Stimulated activated CD8-positive, alpha-beta memory T cell treated with anti-CD3 and anti-CD28 coated beads, Interleukin-4, amount 100 ng/mL, for 1 hour (primary cell): ENCODE measurements at places on chromosomes 3 and 15.

DNA sequence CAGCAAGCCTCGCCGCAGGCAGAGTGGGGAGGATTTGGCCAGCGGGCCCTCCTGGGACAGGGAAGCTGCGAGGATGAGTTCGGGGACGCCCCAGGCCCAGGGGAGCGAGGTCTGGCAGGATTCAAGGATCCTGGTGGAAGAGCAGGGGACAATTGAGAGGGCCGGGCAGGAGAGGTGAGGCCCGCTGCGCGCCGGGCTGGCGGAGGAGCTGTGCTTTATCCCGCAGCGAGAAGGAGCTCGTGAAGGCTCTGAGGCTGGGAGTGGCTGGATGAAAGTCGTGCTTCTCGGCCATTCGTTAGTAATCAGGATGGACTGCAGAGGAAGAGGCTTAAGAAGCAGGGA lies 3.6 kb downstream of the SLC51A start:
- no peak for DNase-seq

DNA sequence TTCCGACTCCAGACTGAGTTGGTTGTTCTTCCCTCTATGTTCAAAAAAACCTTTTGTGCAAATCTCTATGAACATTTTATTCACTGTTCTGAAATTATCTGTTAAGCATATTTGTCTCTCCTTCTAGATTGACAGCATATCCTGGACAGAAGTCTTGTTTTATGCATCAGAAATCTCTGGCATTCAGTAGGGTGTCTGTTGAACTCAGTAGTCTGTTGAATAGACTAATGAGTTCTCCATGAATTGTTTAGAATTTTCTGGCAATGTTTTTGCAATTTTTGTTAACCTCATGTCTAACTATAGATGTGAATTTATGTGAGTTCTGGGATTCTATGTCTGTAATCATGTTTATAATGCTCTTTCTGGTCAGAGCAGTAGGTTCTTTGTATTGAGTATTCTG lies 222.5 kb upstream of the KCNMB2 start:
- DNase-seq, result no peak

- DNase-seq, result no peak
Observed at GRCh38 chr3:183339461-183340086, 86.5 kb downstream of the B3GNT5 start.

- no peak for DNase-seq
Observed at GRCh38 chr3:73136941-73137340, 75.5 kb downstream of the EBLN2 start.

GRCh38 chr15:100880139-100880896 lies 687 bp downstream of the ALDH1A3 start:
- no peak for DNase-seq

GRCh38 chr3:52843108-52843865 lies 8.5 kb upstream of the MUSTN1 start:
- DNase-seq, result no peak

- no peak for DNase-seq
Observed at GRCh38 chr3:32685543-32686185, 676 bp downstream of the CNOT10 start.

DNA sequence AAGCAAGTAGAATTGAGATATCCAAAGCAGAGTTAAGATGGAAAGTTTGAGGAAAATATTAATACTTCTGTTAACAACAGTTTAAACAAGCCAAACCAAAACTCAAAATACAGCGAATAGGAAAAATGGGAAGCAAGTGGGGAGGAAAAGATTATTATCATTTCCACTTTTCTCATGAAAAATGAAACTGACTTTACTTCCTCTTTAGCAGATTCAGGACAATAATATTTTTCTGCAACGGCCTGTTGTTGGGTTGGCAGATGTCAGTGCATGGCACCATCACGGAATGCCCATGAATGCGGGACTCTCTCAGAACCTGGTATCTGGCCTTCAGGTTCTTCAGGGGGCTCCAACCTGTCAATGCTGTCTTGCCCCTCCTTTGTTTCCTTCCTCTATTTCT lies 11.1 kb downstream of the ANKUB1 start:
- no peak for DNase-seq

DNA sequence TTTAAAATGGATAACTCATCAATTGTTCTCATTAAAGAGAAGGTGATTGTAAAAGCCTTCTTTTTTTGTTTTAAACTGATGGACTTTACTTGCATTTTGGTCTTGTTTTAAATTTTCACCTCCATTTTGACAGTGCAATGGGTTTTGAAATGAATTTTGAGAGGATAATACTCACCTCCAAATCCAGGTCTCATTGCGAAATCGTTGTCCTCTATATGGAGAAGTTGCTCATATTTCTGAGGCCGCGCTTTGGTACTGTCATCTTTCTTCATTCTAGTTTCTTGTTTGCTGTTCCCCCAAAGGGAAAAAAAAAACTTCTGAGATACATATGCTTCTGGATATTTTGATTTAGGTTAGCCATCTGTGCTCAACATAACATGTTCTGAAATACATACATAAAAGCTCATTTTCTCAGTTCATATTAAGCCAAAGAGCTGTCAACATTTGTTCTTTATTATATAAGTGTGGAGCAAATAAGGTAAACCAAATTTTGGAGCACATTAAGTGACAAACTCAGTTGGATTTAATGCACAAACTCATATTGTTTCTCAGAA lies 9.6 kb downstream of the GABRR3 start:
- no peak for DNase-seq

DNA sequence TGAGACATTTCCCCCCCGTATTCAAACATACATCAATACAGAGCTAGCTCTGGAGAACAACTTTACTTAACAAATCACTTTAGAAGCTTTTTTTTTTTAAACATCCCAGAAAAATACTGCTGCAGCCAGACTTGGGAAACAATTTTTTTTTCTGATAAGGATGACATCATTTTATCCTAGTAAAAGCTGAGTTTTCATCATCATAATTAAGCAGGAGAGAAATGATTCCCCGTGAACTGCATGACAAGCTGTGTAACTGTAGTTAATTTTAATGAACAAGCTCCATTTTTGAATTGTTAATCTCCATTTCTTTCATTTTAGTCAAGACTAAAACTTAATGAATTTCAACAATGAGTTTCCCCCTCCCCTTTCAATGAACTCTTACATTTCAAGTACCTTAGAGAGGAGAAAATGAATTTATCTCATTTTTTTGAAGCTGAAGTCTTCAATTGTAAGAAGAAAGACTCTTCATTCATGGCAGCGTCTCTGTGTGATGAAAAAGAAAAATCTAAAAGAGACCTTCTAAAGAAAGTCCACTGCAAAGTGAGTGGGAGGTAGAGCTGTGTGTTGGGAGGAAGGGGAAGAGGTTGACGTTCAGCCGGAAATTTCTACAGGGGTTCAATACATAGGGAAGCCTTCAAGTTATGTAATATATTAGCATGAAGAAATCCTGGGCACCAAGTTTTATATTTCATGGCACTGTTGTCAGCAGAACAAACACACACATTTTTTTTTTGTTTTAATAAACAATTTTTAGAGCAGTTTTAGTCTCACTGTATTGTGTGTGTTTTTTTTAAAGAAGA lies 31.7 kb downstream of the HES1 start:
- DNase-seq, result no peak

DNA sequence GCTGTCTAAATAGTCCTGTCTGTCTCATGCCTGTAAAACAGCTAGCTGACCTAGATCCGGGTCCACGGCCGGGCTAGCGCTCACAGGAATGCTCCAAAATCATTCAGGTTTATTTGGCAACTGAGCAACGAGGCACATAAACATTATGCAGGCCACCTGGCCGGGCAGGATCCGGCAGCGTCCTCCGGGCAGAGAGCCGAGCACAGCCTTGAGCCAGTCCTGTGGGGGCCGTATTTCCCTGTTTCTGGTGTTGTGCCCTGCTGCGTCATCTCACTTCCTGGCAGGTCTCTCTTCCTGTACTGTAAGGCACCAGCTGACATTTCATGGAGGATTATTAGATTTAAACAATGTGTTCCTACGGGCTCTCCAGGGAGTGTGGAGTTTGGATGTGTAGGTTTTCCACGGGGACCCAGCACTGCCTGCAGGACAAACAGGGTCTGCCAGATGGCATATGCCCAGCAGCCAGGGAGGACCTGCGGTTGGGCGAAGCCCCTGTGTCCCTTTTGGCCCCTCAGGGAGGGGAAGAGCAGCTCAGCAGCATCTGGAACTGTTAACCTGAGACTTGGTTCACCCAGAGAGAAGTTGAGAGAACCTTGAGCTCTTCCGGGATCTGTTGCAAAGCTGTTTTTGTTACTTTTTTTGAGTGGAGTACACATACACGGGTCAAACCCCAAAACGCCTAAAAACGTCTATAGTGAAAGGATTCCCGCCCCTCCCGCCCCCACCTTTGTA lies 16.6 kb upstream of the LRRK1 start:
- DNase-seq, result no peak

DNA sequence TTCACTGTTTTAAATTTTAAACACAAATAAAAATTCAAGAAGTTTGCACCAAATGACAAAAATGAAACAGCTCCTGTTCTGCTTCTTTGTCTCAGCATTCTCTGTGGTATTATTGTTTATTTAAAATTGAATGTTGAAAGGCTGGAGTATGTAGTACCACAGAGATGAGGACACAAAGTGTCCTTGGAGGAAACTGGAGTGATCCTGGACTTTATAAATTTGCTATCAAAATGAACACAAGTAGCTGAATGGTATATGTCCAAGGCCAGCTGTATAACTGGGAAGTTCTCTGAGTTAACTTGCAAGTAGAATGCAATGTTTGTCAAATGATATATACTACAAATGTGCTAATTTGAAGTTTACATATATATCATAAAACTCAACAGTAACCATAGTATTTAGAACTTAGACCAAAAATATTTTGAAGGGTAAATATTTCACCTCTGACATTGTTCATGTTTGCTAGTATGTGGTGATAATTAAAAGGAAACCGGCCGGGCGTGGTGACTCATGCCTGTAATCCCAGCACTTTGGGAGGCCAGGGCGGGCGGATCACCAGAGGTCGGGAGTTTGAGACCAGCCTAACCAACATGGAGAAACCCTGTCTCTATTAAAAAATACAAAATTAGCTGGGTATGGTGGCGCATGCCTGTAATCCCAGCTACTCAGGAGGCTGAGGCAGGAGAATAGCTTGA lies 12.3 kb downstream of the BTLA start:
- no peak for DNase-seq

- DNase-seq, result no peak
Observed at GRCh38 chr3:37423825-37424224, 249.4 kb upstream of the LRRFIP2 start.

- no peak for DNase-seq
Observed at GRCh38 chr3:98551754-98552153, 20.0 kb downstream of the GPR15 start.

DNA sequence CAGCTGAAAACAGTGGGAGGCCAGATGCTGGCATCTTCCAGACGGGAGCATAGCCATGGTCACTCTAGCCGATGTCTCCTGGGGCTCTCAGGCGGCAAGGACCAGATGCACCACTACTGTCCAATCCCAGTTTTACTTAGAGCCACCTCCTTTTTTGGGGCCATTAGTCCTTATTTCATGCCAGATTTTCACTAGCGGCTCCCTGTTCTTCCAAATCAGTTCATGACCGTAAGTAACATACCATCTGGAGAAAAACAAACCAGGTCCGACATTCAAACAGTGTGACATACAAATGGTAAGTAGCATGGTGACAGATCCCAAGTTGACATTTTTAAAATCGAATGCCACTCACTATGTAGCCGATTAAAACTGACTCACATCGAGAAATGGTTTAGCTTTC lies 4.1 kb upstream of the MAP6D1 start:
- DNase-seq, result no peak

DNA sequence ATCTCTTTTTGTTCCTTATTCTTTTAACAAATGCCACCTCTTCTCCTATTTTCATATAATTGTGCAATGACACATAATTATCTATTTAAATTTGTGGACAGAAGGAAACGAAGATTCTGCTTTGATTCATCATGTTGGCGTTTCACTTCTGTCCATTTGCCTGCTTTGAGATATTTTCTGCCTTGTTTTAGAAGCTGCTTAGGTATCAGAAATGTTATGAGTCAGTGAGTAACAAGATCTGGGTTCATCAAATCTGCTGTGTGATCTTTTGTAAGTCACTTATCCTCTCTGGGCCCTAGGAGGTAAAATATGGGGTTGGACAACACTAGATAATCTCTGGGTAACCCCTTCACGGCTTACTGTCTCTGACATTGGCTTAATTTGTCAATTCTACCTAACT lies 7.3 kb upstream of the MINDY4B start:
- no peak for DNase-seq

DNA sequence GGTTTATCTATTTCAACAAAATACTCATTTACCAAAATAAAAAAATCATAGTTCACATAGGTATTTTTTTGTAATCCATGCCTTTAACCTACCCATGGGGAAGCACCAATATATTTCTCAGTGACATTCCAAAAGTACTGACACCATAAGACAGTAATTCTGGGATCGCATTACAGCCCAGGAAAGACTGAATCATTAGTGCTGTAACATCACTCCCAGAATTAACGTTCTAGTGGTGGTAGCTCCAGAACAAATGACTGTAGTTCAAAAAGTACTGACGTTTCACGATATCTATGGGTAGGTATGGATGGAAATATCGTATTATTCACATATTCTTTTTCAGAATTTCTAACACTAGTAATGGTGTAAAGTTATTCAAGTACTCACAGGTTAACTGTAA lies 54.3 kb upstream of the NEK10 start:
- DNase-seq, result no peak

DNA sequence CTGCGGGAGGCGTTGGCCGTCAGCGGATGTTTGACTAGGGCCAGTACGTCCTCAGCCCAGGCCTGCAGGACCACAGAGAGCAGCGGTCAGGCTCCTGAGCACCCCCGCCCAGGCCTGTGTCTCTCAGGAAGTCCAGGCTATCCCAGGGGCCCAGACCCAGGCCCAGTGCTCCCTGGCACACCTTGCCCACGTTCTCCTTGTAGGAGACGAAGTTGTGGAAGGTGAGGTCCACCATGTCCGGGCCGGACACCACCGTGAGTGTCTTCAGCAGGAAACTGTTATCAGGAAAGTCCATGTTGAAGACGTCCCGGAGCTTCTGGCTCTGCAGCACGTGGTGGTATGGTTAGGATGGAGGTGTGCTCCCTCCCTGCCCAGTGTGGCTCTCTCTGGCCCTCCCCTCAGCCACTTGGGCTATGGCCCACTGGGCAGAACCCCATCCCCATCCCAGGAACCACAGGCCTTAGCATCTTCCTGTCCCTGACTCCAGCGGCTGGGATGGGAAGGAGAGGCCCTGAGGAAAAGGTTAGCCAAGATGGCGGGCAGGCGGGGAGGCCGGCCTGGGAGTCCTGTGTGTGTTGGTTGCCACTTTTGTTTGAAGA lies 5.3 kb downstream of the PLCB2 start:
- DNase-seq, result no peak

DNA sequence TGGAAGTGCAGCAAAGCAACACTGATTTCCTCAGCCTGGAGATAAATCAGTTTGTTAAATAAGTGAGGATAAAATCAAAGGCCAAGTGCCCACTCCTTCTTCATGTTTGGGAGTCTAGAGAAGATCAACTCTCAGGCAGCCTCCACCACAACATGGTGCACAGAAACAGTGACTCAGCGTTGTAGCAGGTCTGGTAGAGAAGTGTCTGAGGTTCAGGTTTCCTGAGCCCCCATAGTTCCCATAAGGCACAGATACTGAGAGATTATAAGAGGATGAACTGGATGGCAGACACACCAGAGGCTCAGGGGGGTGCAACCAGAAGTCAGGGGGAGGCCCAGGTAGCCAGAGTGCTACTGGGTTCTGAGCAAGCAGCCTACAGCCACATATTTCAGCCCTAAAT lies 166.7 kb downstream of the FRMD5 start:
- no peak for DNase-seq
